NCI-H1417 (cell line): ENCODE measurements at places on chromosomes 2 and 18.

DNA sequence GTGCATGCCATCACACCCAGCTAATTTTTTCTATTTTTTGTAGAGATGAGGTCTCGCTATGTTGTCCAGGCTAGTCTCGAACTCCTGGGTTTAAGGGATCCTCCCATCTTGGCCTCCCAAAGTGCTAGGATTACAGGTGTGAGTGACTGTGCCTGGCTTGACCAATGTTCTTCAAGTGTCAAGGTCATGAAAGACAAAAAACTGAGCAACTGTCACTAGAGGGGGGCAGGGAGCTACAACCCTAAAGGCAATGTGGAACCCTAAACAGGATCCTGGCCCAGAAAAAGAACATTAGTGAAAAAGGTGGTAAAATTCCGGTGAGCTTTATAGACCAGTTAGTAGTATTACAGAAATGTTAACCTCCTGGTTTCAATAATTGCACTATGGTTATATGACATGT, 7.3 kb downstream of the MYO5B start:
- DNase-seq, result no peak

DNA sequence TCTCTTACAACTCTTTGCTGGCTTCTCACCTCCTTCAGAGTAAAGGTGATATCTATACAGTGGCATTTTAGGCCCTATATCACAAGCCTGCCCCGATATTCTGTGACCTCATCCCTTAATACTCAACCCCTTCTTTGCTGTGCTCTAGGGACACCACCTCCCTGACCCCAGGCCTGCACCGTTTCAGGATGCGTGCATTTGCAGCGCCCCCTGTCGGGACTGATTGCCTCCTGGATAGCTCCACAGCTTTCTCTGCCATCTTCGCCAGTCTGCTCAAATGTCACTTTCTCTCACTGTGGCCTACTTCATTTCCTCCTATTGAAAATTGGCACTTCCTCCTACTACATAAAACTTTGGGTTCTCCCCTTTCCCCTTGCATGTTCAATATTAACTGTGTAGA, 289.6 kb downstream of the SOCS6 start:
- DNase-seq, result no peak

- DNase-seq, result no peak
Measured at GRCh38 chr2:215427585-215427984, 8.3 kb downstream of the FN1 start.

DNA sequence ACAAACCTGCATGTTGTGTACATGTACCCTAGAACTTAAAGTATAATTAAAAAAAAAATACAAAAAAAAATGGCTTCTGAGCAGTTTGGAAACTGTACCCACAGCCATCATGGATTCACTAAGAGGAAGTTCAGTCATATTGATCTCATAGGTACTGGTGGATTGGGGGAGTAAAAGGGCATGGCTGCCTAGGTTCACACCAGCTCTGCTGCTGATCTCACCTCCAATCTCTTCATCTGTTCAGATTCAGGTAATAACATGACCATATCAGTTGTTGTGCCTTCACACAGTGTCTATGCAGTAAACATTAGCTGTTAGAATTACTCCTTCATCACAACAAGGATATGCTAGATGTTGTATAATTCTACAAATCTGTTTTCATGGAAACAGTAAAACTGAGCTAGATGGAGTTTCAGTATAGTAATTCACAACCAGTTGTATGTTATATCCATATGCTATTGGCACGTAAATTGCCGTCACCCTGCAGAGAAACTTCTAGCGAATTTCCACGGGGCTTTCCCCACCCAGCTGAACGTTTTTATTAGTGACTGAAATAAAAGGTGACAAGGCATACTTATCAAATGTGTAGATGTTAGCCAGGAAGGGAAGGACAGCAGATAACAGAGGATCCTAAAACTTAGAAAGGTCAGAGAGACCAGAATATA, 59.3 kb upstream of the ITM2C start:
- no peak for DNase-seq

DNA sequence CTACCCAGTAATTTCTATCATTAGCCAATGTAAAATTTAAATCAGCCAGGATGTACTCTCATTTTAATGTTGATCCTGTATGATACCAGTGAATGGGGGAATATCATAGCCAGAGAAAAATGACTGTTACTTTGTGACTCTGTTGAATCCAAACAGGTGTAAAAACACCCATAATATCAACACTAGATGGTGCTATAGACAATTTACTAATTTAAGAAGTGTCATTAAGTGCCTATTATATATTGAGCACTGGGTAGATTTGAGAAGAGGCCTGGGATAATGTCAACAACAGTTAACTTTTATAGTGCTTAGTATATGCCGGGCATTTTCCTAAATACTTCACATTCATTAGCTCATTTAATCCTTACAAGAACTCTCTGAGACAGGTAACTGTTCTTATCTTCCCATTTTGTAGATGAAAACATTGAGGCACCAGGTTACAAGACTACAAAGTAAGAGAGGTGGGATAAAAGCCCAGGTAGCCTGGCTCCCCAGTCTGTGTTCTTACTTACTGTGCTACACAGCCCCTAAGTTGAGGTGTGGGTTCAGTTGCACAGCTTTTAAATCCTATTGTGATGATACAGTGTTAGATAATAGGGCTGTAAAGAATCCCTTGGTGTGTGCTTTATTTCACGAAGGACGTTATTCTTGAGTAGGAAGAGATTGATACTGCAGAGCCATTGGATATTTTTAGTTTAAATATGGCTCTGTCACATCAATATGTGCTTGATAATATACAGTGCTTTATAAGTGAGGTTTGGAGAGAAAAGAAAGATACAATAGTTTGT, 325.5 kb downstream of the AGPS start:
- peak; percentile 8 for DNase-seq

DNA sequence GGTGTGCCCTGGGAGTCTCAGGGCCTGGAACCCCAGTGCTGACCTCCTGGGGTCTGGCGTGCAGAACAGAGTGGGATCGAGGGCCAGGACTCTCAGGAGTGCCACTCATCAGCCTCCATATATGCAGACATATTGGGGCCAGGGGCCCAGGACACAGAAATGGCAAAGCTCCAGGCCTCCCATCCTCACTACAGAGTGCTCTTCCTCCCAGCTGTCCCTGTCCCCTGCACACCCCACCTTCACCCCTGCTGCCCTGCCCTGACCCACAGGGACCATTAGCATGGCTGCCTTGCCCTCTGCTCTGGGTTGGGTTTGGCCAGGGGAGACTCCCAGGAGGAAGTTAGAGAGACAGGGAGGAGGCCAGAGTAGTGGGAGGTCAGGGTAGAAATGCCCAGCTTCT, 2.8 kb downstream of the TEX51 start:
- no peak for DNase-seq

DNA sequence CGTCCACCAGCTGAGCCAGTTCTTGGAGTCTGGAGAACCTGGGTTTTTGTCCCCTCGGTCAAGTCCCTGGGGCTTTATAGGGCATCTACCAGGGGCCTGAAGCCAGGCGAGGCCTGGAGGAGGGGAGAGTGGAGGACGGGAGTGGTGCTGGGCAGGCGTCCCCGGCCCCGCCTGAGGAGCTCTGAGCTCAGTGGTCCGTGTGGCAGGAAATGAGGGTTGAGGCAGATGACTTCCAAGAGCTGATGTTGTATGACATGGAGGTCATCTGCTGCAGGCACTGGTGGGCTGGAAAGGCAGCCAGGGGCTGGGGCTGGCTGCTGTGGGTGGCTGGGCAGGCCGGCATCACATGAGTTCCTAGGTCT, 118.5 kb upstream of the HS6ST1 start:
- no peak for DNase-seq

GRCh38 chr2:101238930-101239759, 13.5 kb upstream of the CNOT11 start:
- no peak for DNase-seq

DNA sequence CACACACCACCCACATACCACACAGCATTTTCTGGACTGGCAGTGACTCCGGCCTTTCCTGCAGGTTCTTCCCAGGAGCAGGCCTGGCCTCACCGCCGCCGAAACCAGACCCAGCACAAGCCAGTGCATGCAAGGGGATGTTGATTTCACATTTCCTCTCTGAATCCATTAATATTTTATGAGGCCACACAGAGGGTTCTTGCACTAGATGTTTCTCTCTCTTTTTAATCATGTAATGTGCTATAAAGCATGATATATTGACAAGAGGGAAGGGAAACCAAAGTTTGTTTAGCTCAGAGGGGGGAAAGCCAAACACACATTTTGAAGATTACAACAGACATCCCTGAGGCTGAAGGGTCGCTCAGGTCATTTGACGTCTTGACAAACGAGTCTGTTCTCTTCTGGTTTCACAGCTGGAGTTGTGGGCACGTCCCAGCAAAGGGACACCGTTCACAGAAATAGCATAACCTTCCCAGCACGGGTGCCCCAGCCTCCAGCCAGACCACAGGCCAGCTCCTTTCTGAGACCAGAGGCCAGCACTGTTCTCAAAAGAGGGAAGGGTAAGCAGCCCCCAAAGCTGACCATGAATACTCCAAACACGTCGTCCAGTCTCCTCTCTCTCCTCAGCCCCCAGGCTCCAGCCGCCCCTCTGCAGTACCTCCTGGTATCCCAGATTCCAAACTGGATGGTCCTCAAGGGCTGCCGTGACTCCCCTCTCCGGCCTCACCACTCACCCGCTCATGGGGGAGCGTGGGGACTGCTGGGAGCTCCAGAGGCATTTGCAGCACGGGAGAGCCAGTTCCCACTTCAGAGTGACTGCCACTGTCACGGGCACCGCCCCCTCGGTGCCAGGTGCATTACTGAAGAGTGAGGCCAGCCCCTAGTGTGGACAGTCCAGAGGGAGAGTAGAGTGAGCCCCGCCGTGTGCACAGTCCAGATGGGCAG, 340.3 kb upstream of the SALL3 start:
- peak; percentile 66 for DNase-seq

DNA sequence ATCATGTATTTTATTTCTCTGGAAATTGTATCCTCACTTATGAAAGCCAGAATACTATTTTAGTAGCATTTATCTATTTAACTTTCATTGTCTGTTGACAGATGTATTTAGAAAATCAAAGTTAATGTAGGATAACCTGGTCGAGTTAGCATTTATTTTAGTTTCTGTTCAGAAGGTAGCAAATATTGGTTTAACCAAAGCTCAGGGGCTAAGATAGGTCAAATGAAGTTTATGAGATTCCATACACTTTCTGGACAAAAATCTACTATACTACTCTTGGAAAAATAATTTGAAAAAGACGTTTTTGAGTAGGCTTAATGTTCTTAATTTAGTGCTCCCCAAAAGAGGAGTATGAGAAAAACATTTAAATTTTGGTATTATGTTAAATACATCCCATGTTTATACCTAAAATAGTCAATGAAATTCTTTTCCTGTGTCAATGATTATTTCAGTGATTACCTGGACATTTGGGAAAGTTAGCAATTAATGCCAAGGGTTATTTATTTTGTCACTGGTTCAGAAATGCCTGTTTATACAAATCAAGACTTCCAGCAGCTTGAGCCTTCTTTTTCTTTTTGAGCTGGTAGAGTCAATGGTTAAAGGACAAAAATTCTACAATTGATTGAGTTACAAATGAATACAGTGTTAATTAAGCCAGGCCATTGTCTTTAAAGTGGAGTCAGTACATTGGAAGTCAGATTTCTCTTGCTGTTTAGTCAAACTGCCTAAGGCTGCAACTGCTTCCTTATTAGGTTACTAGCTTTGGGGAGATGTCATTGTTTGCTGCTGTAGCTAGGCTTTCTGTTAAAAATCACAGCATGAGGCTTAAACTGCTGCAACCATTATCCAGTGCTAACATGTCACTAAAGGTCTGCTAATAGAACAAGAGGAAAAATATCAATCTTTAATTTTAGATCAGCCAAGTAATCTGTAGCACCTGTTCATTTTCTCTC, 182.3 kb downstream of the CAMKMT start:
- peak; percentile 81 for DNase-seq

GRCh38 chr2:230939066-230939591, 14.1 kb upstream of the GPR55 start:
- no peak for DNase-seq

GRCh38 chr2:212181646-212182045, 357.0 kb downstream of the ERBB4 start:
- DNase-seq, result no peak

GRCh38 chr2:239234191-239235175, 166.3 kb downstream of the HDAC4 start:
- DNase-seq, result no peak

GRCh38 chr2:38467768-38468455, 90.8 kb upstream of the ATL2 start:
- DNase-seq, result no peak

DNA sequence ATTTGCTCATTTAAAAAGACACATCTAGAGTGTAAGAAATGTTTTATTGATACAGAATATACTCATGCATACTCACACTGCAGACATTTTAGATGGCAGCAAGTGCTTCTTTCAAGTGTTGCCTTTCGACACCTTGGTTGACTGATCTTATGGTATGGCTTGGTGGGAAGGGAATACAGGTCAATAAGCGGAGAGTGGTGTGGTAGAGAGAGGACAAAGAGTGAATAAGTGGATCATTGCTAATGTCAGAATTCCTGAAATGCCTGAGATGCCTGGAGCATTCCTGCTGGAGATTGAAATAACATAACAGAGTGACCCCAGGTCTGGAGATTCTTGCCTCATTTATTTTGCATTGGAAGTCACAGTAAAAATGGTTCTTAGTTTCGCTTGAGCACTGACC, 76.7 kb downstream of the RND3 start:
- DNase-seq, result no peak

GRCh38 chr2:123101434-123101833, 923.7 kb upstream of the CNTNAP5 start:
- DNase-seq, result no peak

DNA sequence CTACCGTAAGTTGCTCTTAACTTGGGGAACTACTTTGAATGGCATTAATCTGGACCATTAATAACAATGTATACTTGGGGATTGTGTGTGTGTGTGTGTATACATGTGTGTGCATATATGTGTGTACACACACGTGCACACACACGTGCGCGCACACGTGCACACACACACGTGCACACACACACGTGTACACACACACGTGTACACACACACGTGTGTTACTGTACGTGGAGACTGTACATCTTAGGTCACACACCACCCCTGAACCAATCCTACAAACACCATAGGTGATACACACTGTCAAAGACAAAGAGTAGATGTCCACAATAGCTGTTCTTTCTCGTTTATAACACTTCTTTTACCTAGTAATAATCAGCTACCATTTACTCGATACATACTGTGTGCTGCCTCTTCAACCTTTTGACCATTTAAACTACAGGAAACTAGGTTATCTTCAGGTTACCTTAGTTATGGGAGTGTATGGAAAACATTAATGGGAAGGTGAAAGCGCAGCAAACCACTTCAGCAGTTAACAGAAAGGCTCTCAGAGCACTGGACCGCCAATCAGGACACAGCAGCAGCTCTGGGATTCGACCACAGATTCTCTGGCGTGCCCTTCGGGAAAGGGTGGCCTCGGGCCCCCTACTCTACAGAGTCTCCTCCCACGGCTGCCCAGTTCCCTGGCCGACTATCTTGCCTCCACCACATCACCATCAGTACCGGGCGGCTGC, 894 bp upstream of the GCC2 start:
- DNase-seq, result peak; percentile 73
